Fibroblast of upper back skin (primary cell): ENCODE measurements at places on chromosomes 2 and 18.

DNA sequence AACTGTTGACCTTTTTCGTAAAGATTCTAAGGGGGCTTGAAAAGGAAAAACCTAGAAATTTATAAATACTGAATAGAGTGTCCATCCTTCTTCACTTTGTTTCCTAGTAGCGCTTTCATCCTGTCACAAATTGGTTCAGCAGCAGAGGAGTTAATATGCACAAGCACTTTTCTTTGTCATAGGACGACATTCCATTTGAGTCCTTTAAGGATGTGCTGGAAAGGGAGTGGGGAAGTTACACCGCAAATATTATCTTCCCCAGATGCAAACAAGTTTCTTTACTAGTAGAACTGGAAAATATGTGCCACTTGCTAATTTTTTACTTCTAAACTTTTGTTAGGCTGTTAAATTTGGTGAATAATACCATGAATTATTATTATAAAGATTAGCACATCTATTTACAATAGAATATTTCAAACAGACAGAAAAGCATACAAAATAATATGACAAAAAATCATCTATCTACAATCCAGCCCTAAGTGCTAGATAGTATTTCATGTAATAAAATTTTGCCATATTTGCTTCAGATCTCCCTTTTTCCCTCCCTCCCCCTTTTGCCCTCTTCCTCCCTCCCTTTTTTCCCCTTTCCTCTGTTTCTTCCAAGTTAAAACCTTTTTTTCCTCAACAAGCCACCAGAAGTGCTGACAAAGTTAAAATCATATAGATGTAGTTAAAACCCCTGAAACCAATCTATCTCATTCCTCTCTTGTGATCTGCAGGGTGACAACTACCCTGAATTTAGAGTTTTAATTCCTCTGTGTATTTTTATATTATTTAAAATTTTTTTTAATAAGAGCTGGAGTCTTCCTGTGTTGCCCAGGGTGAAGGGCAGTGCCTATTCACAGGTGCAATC, 50.5 kb upstream of the MAP4K3 start:
- DNase-seq, result peak; percentile 55

DNA sequence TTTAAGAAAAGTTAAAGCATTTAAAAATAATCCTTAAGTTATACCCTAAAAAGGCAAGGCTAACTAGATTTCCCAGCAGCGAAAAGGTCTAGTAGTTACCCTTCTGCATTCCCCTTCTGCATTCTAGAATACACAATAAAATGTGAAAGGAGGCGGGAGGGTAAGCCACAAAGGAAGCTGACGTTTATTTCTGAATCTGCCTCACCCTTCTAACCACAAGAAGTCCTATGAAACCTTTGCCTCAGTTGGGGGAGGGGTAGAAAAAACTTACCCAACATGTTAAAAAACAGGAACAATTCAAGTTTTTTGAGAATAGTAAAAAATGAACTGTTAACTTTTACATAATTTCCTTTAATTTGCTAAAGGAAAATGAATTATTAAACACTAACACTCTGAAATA, 11.3 kb downstream of the STK17B start:
- peak; percentile 94 for DNase-seq

GRCh38 chr2:230327418-230328154, 593 bp downstream of the SP140L start:
- no peak for DNase-seq

DNA sequence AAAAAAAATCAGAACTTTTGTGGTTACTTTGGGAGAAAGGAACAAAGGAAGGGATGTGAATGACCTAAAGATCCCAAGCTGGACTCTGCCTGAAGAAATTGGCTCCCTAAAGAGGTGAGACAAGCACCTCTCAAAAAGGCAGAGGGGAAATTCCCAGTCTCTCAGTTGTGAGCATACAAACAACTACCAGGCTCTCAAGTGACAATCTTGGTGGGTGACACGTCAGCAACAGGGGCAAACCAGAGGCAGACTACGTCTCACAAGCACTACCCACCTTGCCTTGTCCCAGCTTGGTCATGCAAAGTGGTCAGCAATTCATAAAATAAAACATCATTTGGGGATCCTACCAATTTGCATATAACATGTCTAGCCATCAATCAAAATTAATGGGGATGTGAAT, 24.3 kb upstream of the LRATD1 start:
- no peak for DNase-seq

- no peak for DNase-seq
These were observed 70.1 kb downstream of the GTF3C3 start for GRCh38 chr2:196729418-196729817.

DNA sequence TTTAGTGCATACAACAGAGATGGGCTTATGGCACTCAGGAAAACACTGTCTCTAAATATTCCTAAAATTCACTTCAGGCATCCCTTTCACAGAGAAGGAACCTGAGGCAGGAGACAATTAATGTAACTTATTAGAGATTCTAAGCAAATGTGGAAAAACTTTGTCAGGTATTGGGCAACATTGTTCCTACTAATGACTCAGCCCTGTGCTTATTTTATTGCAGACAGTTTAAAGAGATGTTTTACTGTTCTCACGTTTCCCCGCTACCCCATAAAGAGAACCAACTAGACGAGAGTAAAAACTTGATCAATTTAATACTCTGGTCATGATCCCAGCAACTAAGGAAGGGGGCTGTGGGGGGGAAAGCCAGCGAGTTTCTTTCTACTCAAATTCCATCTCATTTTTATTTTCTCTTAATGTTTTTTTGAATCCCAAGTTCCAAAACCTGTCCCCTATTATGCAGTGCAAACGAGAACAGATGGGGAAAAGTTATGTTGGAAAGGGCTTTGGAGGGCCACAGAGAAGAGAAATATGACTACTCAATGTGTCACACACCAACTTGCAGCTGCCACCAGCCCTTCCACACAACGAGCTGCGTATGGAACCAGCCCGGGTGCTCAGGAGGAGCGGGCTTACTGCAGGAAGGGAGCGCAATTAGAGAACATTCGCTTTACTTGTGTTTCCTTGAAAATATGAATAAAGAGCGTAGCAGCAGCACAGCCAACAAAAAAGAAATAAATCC, 18.7 kb upstream of the ACVR1 start:
- peak; percentile 69 for DNase-seq

GRCh38 chr2:79984476-79984875, 320.1 kb downstream of the LRRTM1 start:
- DNase-seq, result no peak

DNA sequence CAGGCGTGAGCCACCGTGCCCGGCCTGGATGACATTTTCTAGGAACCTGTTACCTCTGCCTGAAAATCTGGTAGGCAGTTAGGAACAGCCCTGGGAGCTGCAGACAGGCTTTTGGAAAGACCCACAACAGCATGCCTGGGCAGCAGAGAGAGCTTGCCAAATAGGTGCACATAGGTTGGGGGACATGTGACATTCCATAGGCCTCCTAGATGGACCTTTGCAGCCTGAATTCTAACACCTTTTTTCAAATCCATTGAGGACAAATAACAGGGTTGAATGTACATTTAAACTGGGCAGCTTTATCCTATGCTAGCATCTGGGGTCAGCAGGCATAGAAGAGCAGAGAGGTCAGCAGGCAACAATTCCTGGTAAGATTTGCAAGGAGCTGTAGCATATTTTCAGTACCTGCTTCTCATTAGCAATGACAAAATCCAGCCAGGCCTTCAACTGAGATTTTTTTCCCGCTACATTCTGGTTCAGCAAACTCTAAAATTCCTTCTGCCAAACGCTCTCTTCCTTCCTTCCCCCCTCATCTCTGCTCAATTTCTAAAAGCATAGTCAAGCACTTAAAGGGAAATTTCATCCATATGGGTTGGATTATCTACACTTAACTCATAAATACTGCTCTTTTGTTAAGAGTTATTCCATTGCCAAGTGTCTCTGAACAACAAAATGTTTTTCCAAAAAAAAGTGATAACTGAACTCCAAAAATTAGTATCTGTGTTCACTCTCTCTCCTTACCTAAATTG, 75.2 kb downstream of the SOWAHC start:
- peak; percentile 40 for DNase-seq

GRCh38 chr2:11753452-11753885, 7.0 kb downstream of the LPIN1 start:
- no peak for DNase-seq
